Pancreas (tissue), 10 donors: ENCODE measurements at places on chromosomes 5 and 9. TPM values are rescaled to one million over a fixed set of nuclear protein-coding genes. Genes with fewer than 3 reads are reported as not detected.
A peak's percentile ranks its signal among the peaks of the same experiment; 100 is the strongest.

DNA sequence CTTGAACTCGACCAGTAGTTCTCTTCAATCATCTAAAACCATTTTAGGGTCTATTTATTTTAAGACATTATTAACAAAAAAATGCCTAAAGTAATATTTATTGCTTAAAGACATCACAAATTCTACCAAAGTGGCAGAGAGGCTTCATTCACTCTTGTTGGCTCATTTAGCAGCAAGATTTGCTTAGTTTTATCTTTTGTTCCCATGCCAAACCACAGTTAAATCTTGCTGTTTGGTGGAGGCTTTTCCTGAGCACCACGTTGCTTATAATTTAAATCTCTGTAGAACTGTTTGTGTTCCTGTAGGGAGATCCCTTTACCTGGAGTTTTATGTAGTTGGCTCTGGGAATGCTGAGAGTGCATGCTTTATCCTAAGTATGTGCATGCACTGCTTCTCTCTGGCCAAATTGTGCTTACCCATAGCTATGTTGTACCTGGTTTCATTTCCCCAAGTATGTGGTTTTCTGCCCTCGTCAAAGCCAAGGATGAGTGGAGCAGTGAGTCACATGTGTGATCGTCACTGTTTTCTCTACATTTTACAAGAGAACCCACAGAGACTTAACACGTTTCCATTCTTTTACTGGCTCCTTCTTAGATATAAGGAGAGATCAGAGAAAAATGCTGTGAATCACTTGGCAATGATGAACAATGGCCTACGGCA lies 42.1 kb upstream of the MAST4 start:
- DNase-seq: no peak

DNA sequence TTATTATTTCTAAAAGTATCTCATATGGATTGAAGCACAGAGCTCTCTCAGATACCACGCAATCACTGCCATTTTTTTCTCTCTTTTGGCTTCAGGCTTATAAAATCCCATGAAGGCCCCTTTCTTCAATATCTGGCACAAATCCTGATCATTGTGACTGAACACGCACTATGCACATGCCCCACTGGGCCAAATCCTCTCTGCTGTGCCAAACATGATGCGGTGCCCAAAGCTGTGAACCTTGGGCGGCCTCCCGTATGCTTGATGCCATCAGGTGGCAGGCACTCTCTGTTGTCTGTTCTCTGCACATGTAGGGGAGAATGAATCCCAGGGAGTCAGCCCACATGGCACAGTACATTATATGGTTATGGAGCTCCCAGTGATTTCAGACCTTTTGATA lies 375.0 kb upstream of the RGMB start:
- DNase-seq: peak; percentile 11

SPATA24 gene
- 1.8 TPM for total RNA-seq

GRCh38 chr9:133107961-133108793 lies 12.9 kb downstream of the RALGDS start:
- no peak for DNase-seq

DNA sequence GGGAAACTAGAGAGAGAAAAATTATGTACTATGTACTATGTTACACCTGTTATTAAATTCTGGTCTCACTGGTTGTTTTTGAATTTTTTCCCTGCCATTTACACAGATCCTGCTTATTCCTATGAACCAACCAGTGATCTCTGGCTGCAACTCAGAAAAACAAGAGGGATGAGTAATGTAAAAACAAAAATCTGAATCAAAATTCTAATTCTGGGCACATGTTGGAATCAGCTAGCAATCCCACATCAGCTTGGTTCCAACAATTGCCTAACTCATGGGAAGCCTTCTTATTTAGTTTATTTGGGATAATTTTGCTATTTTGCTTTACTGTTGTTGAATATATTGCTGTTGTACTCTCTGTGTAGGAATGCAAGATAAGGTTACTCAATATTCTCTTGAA lies 78.3 kb downstream of the PLK2 start:
- DNase-seq: no peak

- peak; percentile 41 for DNase-seq
These were observed 283.9 kb upstream of the ANKRD55 start for GRCh38 chr5:56517011-56517416.

NUTM2G gene
- not detected for total RNA-seq

DNA sequence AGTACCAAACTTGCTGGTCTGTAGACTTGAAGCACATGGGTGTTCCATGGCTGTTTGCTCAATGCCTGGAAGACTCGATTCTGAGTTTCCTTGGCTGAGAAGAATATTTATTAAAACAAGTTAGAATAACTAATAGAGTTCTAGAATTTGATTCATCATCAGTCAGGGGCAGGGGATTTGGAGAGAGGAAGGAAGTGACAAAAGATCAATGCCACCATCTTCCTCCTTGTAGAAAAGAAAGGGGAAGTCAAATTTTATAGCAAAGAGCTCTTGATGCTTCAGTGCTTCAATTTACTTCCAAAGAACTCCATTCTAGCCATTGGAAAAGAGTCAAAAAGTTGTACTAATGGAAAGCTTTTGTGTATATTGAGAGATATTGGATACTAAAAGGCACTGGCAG lies 236.3 kb downstream of the MCTP1 start:
- no peak for DNase-seq

DNA sequence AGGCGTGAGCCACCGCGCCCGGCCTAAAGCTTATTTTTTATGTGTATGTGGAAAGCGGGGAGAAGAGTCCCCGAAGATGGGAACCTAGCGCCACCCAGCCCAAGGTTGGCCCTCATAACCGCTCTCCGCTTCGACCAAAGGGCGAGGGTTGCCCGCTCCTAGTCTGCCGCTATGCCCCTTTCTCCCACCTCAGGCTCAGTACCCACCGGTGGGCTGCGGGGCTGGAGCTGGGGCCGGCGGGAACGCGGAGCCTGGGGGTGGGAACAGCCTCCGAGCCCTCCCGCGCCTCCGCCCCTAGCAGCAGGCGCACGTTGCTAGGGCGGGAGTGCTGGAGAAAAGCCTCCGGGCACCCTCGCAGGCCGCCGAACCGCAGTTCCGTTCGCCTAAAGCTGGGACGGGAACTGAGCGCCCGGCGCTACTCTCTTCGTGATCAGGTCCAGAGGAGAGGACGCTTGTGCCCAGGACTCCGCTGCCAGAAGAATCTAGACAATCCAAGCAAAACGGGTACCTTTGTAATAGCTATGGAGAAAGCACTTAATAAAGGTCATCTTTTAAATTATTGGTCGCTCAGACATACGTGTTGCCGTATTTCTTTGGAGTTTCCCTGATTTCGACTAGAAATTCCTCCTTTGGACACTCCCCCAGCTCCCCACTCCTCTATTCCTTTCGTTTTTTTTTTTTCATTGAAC lies at the start of gene WDR31:
Gene WDR31, minus strand, starts transcription at position 265 of the 689 bp plus-strand sequence. CDS start 8,253 bp downstream, outside the sequence.
- DNase-seq: peak; percentile 82

DNA sequence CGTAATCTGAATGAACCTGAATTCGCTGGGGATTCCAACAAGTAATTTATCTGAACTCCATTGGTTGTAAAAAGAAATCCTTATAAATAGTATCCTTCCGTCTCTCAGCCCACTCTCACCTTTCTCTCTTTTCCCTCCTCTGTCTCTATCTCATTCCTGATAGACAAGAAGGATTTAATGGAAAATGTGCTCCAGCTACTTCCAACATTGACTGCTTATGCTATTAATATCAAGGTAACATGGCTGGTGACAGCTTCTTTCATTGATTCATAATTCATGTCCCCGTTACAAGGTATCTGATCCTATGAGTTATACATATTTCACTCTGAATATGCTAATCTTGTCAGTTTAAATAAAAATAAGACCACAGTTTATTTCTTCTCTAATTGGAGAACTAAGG lies 326.8 kb downstream of the RASEF start:
- no peak for DNase-seq

DNA sequence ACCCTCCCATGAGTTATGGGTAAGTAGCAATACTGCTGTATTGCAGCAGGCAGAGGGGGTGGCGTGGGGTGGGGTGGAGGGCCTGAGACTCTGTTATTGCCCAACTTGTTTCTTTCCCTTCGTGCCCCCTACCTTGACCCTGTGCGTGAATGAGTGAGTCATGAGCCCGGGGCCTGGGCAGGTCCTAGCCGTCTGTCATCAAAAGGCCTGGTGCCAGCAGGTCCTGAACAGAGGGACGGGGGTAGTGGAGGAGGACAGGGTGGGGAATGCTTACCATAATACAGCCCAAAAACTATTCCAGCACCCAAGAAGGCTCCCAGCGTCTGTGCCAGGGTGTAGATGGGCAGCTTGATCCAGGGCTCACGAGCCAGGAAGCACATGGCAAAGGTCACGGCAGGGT lies 4.3 kb downstream of the AQP3 start:
- DNase-seq: no peak

- peak; percentile 21 for DNase-seq
These were observed 11.3 kb downstream of the DBN1 start for GRCh38 chr5:177462021-177462670.

FAM53C gene
- total RNA-seq: 16.6 TPM

GRCh38 chr9:34630402-34631154 lies 1.7 kb upstream of the ARID3C start:
- no peak for DNase-seq

GRCh38 chr5:78003919-78004318 lies 227.8 kb upstream of the TBCA start:
- DNase-seq: no peak

GRCh38 chr5:159861086-159861485 lies 55.2 kb upstream of the ADRA1B start:
- no peak for DNase-seq

GRCh38 chr9:95770653-95771131 lies 104.8 kb upstream of the ERCC6L2 start:
- DNase-seq: no peak

GRCh38 chr5:135546912-135547311 lies 11.1 kb upstream of the NEUROG1 start:
- no peak for DNase-seq

DNA sequence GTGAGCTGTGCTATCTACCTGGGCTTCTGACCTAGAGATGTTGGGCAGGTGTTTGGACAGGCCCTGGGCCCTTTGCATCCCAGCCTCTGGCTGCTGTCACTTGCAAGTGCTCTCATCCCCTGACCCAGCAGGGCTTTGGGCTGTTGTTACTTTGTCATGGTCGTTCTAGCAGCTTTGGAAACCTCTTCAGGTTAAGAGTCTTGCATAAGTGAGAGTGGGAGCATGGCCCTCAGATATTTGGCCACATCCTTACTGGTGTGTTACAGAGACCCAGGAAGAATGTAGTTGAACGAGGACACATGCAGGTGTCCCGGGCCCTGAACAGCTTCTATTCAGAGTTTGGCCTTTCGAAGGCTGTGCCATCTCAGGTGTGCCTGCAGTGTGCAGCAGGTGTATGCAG lies 4.5 kb downstream of the TENT4A start:
- no peak for DNase-seq

- no peak for DNase-seq
These were observed 10.4 kb downstream of the PTCH1 start for GRCh38 chr9:95506428-95506677.

GRM6 gene
- total RNA-seq: not detected

PDZD2 gene
- total RNA-seq: 2.0 TPM

BARHL1 gene
- not detected for total RNA-seq

GRCh38 chr9:133862585-133863256 lies 124.6 kb upstream of the SARDH start:
- peak; percentile 48 for DNase-seq

DNA sequence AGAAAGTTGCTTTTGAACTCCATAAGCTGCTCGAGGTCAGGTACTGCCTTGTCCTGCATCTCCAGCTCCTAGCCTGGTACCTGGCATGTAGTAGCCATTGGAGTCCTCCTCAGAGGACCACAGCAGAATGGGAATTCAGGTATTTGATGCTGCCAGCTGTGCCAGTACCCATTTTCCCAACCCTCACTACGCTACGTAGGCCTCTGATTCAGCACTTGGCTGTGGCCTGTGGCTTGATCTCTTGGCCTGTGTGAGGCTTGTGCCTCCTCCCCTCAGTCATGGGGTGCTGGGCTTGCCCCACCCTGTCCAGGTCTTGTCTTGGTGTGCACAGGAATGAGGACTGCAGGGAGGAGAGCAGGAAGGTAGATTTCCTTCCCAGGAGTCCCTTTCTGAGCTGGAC lies 11.8 kb downstream of the OTULIN start:
- peak; percentile 47 for DNase-seq

DNA sequence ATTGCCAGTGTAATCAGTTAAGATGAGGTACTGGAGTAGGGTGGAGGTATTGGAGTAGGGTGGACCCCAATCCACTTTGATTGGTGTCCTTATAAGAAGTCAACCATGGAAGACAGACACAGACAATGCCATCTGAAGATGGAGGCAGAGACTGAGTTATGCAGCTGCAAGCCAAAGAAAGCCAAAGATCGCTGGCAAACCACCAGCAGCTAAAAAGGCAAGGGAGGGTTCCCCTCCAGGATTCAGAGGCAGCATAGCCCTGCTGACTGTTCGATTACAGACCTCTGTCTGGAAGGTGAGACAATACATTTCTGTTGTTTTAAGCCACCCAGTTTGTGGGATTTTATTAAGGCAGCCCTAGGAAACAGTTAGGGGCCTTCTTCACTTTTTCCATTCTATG lies 30.5 kb upstream of the CKMT2 start:
- no peak for DNase-seq

ANKRD20A1 gene
- total RNA-seq: 2.9 TPM

GRCh38 chr9:110114859-110115201 lies 93.1 kb downstream of the C9orf152 start:
- no peak for DNase-seq

GRCh38 chr5:137923856-137924255 lies 34.6 kb downstream of the PKD2L2 start:
- no peak for DNase-seq

- no peak for DNase-seq
These were observed 426.7 kb downstream of the CDK5RAP2 start for GRCh38 chr9:120153258-120153657.

- DNase-seq: no peak
These were observed 18.6 kb upstream of the PAPPA start for GRCh38 chr9:116134975-116135374.

BHMT gene
- not detected for total RNA-seq

ADAMTS2 gene
- 2.9 TPM for total RNA-seq

GRCh38 chr5:38680094-38680825 lies 123.8 kb upstream of the LIFR start:
- DNase-seq: no peak

- DNase-seq: no peak
These were observed 25.8 kb upstream of the IFNA14 start for GRCh38 chr9:21265421-21266189.

- DNase-seq: no peak
These were observed 54.7 kb downstream of the SEMA4D start for GRCh38 chr9:89442981-89443814.

JADE2 gene
- 27.7 TPM for total RNA-seq

DNA sequence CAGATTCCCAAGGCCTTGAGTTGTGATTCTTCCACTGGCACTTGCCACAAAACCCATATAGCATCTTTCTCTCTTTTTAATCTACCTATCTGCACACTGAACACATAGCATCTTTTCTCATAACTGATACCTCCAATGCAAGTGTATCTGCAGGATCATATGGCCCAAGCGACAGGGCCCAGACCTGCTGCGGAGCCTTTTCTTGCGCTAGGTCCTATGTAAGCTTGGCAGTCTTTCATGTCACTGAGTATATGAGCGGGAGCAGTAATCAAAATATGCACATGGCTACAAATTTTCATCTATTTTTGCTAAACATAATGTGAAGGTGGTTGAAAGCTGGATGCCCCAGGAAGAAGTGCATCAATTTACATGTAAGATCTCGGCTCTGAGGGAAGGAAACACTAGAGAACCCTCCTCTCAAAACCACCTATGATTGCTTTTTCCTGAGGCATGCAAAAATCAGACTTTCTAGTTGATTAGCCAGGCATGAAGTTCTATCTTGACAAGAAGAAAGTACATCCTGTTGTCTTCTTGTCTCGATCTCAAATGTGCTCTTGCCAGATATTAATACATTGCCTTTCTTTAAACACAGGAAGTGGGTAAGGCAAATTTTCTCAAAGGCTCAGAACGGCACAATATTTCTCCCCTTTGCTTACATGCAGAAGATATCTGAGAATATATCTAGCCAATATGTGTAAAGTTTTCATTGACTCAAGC lies 26.9 kb upstream of the CEMIP2 start:
- DNase-seq: no peak
